Stimulated activated CD4-positive, alpha-beta T cell treated with anti-CD3 and anti-CD28 coated beads, Interleukin-1b, Interleukin-23, amount 100 ng/mL, for 1 hour (primary cell): ENCODE measurements at places on chromosomes 7 and 10.

DNA sequence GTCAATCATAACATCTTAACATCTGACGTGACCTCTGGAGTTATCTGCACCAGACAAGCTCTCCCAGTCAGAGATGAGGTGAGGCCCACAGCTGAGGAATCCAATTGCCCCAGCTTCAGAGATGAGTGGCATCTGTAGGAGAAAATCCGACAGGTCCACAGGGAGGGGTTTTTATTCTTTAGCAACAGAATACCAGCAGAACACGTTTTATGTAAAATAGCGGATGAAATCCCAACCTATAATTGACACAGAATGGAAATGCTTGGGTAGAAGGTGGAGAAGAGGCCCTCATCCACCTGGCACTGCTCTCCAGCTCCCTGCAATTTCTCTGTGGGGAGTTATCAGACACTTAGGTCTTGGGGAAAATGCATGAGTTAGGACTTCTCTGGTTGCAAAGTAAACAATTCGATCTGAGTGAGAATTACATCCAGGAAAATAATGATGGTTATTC, 144.2 kb upstream of the NRP1 start:
- DNase-seq = no peak

GRCh38 chr10:73889014-73889413, 14.7 kb upstream of the CAMK2G start:
- DNase-seq = peak; percentile 17

DNA sequence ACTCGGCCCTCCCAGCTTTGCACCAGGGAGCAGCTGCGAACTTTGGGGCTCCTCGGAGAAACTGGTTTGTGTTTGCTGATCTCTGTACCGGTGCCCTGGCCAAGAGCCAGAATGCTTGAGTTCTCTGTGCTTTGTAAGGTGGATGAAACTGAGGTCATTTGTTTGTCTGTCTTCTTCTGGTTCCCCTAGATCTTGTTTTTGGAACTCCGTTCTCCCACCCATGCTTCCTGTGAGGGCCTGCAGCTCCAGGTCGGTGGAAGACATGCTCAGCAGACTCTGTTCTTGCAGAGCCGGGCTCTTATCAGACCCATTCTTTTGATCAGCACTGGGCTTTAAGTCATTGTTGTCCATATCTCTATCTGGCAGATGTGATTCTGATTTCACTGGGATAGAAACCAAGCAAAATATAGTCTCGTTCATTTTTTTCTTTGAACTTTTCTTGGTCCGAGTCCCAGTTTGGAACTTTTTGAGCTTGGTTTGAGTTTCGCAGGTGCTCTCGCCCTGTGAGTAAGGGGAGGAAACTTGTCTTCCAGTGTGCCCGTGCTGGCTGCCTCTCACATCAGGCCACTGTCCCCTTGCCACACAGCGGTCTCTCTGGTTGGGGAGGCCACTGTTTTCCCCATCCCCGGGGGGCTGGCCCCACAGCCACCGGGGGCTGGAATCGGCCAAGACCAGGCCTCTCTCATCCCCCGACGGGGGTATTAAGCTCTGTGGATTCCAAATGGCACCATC, 31.2 kb downstream of the JCAD start:
- no peak for DNase-seq

DNA sequence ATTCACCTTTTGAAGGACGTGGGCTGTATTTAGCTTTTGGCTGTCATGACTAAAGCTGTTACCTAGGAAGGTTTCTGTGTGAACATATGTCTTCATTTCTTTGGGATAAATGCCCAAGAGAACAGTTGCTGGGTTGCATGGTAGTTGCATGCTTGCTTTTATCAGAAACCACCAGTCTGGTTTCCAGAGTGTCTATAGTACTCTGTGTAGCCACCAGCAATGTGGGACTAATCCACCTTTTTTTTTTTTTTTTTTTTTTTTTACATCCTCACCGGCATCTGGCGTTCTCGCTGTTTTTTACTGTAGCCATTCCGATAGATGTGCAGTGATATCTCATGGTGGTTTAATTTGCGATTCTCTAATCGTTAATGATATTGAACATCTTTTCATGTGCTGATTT, 297.8 kb downstream of the SDK1 start:
- no peak for DNase-seq

- DNase-seq = no peak
Measured at GRCh38 chr10:18210711-18211110, 70.5 kb downstream of the CACNB2 start.

GRCh38 chr7:158077151-158077840, 510.3 kb downstream of the PTPRN2 start:
- DNase-seq = no peak

- no peak for DNase-seq
Measured at GRCh38 chr7:140310337-140311002, 87.9 kb downstream of the SLC37A3 start.

DNA sequence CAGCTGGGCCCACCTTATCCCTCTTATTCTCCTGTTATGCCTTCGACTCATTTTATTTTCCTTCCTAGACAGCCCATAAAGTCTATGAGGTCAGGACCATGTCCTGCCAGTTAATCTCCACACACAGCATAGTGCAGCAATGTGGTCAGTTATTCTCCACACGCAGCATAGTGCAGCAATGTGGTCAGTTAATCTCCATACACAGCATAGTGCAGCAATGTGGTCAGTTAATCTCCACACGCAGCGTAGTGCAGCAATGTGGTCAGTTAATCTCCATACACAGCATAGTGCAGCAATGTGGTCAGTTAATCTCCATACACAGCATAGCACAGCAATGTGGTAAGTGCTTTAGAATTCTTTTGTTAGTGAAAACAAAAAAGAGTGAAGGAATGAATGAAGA, 77.8 kb downstream of the TEX36 start:
- no peak for DNase-seq

DNA sequence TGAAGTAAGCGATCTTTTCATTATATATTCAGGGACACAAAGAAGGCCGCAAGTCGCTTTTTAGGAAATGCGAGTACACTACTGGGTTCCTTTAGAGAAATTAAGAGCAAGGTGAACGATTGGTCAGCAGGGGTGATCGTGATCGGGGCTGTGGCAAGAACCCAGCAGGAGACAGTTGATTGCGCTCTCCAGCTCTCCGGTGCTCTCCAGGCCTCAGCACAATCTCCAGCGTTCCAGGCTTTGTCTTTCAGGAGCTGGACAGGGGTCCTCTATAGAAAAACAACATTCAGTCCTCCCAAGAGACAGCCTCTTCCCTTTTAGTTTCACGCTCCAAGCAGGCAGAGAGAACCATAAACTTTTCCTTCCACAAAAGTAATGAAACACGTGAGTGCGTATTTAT, 170.5 kb upstream of the KLF6 start:
- DNase-seq = no peak

DNA sequence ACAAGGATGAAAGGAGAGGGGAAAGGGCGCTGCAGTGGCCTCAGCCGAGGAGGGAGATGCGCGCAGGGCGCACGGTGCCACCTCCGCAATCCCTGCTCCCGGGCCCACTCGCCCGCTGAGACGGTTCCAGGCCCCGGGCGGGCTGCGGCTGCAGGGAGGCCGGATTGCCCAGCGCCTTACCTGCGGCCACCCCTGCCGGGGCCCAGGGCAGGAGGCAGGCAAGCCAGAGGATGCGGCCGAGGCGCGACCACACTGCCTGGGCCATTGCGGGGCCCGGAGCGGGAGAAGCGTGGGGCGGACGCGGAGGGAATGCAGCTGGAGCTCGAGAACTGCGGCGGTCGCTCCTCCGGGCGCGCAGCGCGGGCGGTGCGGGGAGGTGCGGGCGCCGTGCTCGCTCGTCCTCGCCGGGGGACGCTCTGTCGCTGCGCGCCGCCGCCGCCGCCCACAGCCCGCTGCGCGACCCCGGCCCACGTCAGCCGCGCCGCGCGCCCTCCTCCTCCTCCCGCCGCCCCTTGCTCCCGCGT, at the start of gene TMEM130:
Gene TMEM130, minus strand, starts transcription at position 418 of the 524 bp plus-strand sequence. Its CDS starts 153 bp downstream, at position 265.
- DNase-seq = no peak

GRCh38 chr7:154975984-154976383, 26.9 kb downstream of the PAXIP1 start:
- DNase-seq = no peak

- no peak for DNase-seq
Measured at GRCh38 chr10:8150401-8150905, 96.0 kb downstream of the GATA3 start.

DNA sequence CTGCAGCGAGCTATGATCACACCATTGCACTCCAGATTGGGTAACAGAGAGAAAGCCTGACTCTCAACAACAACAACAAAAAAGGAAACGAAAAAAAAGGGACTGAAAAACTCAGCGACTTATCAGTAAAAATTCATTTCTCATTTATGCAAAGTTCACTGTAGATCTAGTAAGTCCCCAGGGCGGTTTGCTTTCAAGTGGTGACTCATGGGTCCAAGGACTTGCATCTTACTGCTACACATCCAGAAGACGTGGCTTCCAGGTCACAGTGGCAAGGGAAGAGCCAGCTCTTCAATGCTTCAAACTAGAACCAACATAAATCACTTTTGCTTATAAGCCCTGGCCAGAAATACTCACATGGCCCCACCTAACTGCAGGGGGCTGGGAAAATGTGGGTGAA, 178.3 kb upstream of the AUTS2 start:
- no peak for DNase-seq

- DNase-seq = no peak
Measured at GRCh38 chr10:31213959-31214358, 105.1 kb upstream of the ZEB1 start.

DNA sequence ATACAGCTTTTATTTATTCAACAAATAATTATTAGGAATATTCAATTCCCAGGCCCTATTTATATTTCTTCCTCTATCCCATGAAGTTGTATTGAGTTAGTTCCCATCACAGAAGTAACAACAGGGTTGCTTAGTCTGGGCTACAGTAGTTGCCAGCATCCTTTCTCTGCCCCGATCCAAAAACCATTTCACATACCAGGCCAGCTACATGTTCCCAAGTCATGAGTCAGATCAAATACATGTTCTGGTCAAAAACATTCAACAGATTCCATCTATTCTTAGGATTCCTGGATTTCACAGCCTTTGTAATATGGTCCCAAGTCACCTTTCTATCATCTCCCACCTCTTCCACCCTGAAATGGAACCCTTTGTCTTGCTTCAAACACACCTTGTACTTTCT, 91.6 kb downstream of the RAB11FIP2 start:
- no peak for DNase-seq

- peak; percentile 50 for DNase-seq
Measured at GRCh38 chr7:154927624-154928125, 75.2 kb downstream of the PAXIP1 start.

DNA sequence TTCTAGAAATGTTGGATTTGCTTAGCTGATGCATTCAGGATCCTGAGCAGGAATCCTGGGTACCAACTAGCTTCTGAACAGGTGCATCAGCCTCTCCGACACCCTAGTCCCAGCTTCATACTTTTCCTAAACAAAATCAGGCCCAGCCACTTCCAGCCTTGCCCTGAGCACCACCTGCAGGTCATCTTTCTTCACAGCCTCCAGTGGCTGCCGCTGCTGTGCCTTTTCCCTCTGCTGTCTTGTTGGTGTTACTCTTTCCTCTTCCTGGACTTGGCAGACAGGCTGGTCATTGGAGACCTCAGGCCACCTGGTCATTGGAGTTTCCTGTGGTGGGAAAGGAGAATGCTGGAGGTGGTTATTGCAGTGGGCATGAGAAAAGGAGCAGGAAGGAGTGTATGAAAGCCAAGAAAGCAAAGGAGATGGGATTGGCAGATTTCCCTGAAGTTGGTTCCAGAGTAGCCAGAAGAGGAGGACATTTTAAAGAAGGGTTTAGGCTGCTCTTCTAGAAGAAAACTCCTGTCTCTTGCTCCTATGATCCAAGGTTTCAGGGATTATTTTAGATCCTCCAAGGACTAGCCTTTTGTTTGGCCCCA, 48.2 kb upstream of the NFKB2 start:
- DNase-seq = no peak

DNA sequence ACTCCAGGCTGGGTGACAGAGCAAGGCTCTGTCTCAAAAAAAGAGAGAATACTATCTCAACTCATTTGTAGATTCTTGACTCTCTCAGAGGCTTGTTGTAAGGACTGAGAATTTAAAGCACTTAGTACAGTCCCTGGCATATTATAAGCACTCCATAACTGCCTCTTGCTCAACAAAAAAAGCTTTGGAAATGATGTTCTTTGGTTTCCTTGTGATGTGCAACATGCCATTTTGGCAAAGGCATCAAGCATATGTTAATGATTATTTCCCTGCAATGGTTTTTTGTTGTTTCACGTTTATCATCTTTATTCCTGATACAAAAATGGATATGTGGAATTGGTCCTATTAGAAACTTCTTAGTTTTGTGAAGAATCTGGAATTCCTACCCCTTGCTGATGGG, 15.7 kb downstream of the NOLC1 start:
- DNase-seq = no peak

DNA sequence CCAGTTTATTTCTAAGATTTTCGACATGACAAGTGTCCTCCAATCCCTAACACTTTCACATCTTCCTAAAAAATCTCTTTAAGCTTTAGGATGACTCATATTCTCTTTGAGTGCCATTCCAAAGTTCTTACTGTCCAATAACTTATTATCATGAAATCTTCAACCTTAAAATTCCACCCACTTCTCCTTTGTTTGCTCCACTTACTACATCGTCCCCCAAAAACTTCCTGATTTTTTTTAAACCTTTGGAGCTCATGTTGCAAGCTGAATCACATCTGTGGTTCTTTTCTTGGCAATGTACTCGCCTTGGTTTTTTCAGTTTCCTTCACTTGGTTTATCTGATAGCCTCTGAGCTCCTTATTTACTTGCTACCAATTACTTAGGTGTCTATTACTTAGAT, 39.2 kb upstream of the JCAD start:
- no peak for DNase-seq

DNA sequence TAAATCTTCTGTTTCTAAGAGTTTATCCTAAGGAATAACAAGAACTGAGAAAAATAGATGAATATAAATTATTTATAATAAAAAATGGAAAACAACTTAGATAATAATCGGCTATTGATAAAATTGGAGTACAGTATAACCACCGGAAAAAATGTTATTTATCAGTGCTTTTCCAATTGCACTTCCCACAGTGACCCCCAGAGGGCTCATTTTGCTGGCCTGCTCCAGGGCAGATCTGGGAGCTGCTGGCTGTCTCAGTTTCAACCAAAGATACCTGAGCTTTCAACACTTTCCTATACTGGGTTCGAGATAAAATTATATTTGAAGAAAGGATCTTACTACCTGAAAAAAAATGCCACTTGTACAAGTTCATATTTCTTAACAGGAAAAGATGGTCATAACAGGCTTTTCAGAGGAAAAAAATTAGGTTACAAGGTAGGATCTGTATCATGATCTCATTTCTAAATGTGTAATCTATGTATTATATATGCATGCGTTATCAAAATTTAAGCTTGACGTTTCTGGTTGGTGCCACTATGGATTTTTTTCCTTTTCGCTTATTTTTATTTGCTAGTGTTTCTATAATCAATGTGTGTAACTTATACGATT, 165.7 kb downstream of the NPSR1 start:
- peak; percentile 36 for DNase-seq

GRCh38 chr7:86949052-86949778, 110.2 kb downstream of the ELAPOR2 start:
- DNase-seq = no peak

DNA sequence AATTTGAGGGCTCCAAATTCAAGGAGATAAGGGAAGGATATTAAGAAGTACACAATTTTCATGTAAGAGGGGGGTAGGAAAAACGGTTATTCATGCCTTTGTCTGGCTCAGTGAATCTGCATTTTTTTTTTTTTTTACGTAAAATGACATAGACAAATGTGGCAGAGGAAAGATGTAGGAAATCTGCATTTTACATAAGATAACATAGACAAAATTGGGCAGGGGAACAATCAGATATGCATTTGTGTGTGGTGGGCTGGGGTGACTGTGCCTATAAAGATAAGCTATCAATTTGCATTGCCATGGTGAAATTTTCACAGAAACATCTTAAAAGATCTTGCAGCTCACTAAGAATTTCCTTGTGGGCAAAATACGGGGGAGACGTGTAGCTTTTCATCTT, 92.7 kb upstream of the GPR141 start:
- DNase-seq = no peak
